Mesenteric fat pad (tissue), 1 donor: ENCODE measurements at places on chromosomes 1 and 21. TPM values are rescaled to one million over a fixed set of nuclear protein-coding genes. Genes with fewer than 3 reads are reported as not detected.

BCAR3 gene
- total RNA-seq, result 30.3 TPM

PAX7 gene
- total RNA-seq, result not detected

LCE1A gene
- not detected for total RNA-seq

DNA sequence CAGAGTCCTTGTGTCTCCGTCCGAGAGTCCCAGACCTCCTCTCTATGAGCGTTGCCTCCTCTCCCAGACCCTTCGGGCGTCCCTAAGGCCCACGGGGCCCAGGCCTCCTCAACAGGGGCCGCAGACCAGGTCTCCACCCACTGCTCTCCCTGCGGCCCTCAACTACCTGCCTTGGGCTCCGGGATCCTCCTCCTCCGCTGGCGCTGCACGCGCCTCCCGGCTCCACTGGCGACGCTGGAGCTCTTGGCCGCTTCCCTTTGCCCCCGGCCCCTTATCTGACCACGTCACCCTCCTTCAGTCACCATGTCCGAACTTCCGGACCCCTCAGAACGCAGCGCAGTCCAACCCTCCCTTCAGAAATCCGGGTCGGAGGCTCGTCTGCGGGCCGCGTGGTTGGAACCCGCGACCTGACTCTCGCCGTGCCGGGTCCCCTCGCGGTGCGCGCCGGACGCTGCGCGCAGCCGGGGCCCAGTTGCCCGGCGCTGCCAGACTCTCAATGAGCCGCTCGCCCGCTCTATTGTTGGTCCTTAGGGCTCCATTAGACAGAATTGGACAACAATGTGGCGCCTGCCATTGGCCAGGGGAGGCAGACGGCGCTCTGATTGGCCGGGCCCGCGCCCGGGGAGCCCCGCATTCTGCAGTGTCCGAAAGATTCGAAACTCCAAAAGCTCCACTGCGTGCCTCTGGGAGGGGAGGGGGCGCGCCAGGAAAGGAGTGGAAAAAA is at the start of gene DMRTA2:
Gene DMRTA2, minus strand, starts transcription at position 498 of the 724 bp plus-strand sequence. CDS start 1,907 bp downstream, outside the sequence.
- DNase-seq, result no peak

DNA sequence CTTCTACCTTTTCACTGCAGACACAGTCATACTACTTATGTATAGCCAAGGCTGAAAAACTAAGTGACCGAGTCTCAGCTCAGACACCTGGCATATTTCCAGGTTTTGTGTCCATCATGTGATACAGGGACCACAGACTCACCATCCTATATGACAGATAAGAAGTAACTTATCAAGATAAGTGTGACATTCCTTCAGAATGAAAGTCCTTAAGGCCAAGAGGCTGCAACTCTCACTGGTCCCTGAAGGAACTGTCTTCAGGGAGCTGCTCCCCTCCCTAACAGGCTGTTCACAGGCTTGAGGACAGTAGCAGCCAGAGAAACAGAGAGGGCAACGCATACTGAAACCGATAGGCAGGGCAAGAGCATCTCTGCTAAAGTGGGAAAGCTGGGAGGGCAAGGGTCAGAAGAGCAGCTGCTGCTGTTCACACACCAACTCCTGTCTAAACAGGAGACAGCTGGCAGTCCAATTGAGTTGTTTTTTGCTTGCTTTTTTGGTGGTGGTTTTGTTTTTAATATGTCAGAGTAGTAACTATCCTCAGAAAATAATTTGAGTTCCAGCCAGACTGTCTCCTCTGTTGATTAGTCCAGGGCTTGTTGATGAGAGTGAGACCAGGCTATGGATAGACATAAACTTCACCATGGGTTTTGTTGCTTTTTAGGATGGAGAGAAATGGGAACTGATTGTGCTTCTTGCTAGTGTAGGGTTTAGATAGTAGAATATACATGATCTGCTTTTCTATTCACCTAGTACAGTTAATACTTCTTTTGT is 67.7 kb downstream of the MACF1 start:
- no peak for DNase-seq

- DNase-seq, result no peak
These were observed 303.6 kb downstream of the LMX1A start for GRCh38 chr1:165052936-165053335.

DNA sequence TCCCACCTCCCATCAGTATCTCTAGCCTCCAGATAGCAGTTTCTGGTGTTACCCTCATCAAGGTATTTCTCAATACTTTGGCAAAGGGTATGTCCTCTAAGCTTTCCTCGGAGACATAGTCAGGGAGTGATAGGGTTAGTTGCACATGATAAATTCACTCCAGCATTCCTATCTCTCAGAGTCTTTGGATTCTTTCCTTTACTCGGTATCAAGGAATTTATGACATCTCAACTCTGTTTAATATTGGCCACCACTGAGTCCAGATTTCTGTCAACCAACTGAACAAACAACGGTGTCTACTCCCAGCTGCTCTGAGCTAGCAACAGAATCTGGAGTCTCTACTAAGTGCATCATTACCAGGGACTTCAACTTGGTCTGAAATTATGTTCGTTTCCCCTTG is 233.4 kb downstream of the TM2D1 start:
- DNase-seq, result no peak

- DNase-seq, result no peak
These were observed 54.1 kb upstream of the CFAP298 start for GRCh38 chr21:32666258-32666657.

DNA sequence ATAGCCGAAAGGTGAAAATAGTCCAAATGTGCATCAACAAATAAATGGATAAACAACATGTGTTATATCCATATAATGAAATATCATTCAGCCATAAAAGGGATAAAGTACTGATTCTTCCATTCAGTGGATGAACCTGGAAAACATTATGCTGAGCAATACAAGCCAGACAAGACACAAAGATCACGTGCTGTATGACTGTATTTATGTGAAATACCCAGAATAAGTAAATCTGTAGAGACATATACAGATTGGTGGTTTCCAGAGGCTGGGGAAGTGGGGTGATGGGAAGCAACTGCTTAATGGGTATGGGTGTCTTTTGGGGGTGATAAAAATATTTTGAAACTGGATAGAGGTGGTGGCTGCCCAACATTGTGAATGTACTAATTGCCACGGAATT is 13.3 kb upstream of the GSTM4 start:
- DNase-seq, result no peak

GRCh38 chr1:168447871-168448270 is 95.9 kb downstream of the XCL2 start:
- DNase-seq, result no peak

- DNase-seq, result peak; percentile 76
These were observed 579.2 kb downstream of the PTPRC start for GRCh38 chr1:199218065-199218464.

DNA sequence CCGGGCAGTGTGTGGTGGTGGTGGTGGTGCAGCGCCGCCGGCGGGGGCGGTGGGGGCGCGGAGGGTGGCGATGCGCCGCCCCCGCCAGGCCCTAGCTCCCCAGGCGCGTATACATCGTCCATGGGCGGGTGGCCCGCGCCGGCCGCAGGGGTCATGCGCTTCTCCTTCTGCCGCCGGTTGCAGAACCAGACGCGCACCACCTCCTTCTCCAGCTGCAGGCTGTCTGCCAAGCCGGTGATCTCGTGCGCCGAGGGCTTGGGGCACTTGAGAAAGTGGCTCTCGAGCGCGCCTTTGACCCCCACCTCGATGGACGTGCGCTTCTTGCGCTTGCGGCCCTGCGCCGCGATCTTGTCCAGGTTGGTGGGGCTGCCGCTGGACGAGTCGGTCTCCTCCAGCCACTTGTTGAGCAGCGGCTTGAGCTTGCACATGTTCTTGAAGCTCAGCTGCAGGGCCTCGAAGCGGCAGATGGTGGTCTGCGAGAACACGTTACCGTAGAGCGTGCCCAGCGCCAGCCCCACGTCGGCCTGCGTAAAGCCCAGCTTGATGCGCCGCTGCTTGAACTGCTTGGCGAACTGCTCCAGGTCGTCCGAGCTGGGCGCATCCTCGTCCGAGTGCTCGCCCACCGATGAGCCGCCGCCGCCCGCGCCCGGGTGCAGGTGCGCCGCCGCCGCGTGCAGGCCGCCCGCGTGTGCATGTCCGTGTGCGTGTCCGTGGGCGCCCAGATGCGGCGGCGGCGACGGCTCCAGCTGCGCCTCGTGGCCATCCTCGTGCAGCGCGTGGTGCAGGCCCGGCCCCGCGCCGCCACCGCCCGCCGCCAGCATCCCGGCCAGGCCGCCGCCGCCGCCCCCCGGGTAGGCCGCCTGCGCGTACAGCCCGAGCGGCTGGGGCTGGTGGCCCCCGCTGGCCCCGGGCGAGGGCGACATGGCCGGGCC is 926 bp downstream of the POU3F1 start:
- no peak for DNase-seq

DNA sequence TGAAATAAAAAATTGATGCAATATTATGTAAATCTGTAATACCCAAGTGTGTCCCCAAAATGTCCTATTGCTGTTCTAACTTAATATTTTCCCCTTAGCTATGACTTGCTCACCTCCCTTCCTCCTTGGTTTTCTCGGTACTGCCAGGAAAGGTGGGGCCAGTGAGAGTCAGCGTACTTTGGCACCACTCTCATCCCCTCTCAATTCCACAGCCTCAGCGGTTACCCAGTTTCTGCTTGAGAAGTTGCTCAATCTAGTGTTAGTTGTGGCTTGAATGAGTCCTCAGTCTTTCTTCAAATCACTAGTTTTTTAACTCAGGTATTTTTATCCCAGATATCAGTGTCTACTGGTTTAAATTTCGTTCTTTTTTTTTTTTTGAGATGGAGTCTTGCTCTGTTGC is 32.3 kb downstream of the BCAS2 start:
- no peak for DNase-seq
